Right forelimb (tissue), 1 donor: ENCODE measurements at places on chromosomes 6 and 20.

DNA sequence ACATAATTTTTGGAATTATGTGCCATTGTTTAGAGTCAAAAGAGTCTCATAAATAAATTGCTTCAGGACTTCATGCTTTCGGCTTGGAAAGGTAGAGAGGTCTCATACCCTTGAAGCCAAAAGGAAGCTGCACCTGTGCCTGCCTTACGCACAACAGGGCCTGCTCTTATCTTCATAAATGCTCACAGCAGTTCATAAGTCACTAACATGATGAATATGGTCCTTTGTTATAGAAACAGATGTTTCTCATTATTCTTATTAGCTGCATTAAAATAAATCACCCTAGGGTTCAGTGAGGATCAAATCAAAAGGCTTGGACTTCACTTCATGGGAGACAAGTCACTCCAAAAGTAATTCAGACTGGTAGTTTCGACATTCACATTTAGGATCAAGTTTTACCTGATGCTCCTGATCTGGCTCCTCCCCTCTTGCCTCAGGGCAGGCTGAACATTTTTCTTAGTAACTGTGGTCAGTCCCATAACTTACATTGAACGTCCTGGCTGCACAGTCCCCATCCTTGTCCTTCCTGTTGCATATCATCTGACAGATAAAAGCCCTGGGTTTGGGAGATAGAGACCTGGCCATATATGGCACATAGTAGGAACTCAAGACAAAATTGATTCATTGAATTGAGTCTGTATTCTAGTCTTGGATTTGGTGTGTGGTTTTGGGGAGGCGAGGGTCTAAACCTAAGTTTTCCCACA lies 20.7 kb upstream of the SH3BGRL2 start:
- no peak for DNase-seq

DNA sequence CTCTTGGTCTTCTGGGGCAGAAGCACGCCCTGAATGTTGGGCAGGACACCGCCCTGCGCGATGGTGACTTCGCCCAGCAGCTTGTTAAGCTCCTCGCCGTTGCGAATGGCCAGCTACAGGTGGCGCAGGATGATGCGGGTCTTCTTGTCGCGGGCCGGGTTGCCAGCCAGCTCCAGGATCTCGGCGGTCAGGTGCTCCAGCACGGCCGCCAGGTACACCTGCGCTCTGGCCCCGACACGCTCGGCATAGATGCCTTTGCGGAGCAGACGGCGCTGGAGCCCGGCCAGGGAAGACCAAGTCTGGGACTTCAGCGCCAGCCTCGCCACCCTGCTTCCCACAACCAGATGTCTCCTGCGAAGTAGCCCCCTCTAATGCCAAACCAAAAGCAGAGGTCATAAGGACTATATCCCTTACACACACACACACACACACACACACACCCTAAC lies 8.0 kb upstream of the SLC17A3 start:
- no peak for DNase-seq

DNA sequence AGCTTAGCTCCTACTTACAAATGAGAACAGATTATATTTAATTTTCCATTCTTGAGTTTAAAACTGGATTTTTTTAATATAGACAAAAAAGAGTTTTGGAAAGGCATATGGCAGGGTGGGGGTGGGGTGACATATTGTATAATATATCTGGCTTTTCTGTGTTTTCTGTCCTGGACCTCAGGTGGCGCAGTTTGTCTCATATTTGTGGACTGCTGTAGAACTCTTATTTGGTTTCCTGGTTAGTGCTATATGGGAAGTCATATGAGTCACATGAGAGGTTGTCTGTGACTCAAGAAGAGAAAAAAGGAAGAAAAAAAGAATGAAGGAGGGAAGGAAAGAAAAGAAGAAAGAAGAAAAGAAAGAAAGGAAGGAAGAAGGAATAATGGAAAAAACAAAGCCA lies 131.8 kb downstream of the CLVS2 start:
- DNase-seq = no peak

- no peak for DNase-seq
These were observed 73.4 kb upstream of the FRMD1 start for GRCh38 chr6:168152306-168152963.

GRCh38 chr20:41716436-41716835 lies 98.3 kb upstream of the CHD6 start:
- DNase-seq = no peak

GRCh38 chr6:24905483-24905882 lies 30.3 kb downstream of the RIPOR2 start:
- no peak for DNase-seq

GRCh38 chr20:58431134-58431533 lies 42.1 kb downstream of the VAPB start:
- no peak for DNase-seq

- DNase-seq = no peak
These were observed 676.2 kb downstream of the CBLN4 start for GRCh38 chr20:55329108-55329507.

- peak; percentile 85 for DNase-seq
These were observed 725 bp downstream of the EEF1A1 start for GRCh38 chr6:73519926-73520687.

- DNase-seq = no peak
These were observed 83.4 kb downstream of the ADGRB3 start for GRCh38 chr6:68718385-68719073.

- DNase-seq = no peak
These were observed 215.2 kb downstream of the LMBRD1 start for GRCh38 chr6:69581581-69581980.
